ACHN (cell line): ENCODE measurements at places on chromosomes 6 and 20.

- no peak for DNase-seq
These were observed 6.4 kb downstream of the FBXL4 start for GRCh38 chr6:98941319-98941718.

DNA sequence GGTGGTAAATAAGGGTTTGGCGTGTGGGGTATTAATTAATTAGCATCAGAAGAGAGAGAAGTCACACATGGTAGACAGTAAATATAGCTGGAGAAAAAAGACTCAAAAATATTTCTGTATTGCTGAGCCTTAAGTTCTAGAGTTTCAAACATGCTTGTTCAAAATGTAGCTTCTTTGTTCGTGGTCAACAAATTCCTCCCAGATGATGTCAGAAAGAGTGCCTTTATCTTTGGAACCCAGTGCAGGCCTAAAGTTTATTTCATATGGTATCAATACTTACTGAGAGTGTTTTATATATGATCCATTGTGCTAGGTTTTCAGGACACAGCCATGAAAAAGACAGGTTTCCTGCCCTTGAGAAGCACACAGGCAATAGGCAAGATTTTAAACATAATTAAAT lies 18.3 kb downstream of the MARCKS start:
- no peak for DNase-seq

DNA sequence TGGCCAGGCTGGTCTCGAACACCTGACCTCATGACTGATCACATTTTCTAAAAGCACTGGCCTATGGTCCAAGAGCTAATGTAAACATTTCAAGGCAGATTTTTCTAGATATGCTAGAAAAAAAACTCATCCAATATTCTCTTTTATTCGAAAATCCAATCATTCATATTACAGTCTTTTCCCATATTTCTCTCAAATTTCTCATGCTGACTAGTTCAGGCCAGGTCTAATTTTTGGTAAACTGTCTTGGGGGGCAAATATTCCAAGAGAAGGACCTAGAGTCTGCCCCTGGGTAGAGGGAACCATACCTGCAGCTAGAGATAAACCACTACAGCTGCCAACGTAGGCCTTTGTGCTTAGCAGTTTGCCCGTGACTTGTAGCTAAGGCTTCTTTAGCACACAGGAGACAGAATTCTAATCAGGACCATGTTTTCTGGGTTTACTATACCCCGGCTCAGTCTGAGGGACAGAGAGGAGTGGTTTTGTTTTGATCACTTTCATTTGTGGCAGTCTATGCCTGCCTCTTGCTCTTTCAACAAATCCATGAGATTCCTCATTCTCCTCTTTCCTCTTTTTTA lies 71.8 kb upstream of the CITED2 start:
- no peak for DNase-seq

DNA sequence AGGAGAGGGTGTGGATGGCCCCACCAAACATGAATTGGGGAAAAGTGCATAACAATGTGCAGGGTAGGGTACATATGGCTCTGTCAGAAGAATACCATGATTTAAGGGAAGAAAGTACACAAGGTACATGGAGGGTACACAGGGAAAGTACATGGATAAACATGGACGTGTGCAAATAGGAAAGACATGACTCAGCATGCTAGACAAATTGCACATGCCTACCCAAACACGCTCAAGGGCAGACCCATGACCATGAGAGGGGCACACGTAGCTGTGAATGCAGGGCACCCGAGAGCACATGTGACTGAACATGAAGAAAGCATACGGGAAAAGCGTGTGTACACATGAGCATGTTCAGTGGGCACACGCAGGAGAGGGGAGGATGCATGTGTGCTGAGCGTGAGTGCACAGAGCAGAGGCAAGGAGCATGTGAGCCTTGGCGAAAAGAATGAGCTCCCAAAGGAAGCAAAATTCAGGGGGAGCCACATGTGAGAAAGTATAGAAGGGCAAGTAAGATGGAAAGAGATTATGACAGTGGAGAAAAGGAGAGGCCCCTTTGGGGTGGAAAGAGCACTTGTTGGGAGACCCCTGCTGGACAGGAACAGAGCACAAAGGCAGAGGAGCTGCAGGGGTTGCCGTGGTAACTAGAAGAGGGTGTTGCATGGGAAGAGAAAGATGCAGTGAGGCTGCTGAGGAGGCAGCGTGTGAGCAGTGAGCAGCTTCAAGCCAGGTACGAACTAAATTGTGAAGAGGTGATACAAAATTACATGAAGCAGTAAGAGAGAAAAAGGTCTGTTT lies 17.8 kb downstream of the OR2H2 start:
- peak; percentile 39 for DNase-seq

- DNase-seq: no peak
These were observed 125.5 kb upstream of the CDH4 start for GRCh38 chr20:61126369-61127195.

DNA sequence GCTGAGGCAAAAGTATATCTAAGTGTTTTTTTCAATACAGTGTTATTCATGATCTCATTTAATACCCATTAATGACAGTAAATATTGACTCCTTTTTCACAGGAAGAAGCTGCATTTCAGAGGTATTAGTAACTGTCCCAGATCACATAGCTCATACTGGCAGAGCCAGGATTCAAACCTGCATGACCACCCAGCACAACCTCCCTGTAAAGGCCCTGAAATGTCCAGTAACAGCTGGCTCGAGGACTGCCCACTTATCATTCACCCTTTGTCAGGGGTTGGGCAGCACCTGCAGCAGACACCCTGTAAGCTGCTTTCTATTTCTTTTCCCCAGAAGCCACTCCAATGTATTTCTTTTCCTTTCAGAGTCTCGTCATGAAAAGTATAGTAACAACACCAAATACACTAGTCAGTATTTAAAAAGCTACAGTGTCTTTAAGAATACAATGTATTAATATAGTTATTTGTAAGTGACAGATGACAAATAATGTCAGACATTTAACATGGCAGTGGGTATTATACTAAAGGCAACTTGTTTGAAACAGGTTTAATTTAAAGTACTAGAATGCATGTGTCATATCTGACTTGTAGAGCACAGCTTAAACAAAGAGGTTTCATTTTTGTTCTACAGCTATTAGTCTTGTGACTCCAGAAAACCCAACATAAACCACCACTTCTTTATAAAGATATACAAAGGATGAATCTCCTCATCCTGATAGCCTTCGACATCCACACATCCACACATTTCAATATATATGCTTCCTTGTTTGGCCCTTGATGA lies 841.6 kb upstream of the GJE1 start:
- no peak for DNase-seq

- DNase-seq: no peak
These were observed 103.4 kb upstream of the CCN2 start for GRCh38 chr6:132054525-132054924.

GRCh38 chr6:117495869-117496268 lies 13.4 kb downstream of the DCBLD1 start:
- no peak for DNase-seq

- DNase-seq: no peak
These were observed 40.6 kb downstream of the HECA start for GRCh38 chr6:139175389-139175948.

- DNase-seq: no peak
These were observed 30.0 kb downstream of the GRM4 start for GRCh38 chr6:34115915-34116314.

DNA sequence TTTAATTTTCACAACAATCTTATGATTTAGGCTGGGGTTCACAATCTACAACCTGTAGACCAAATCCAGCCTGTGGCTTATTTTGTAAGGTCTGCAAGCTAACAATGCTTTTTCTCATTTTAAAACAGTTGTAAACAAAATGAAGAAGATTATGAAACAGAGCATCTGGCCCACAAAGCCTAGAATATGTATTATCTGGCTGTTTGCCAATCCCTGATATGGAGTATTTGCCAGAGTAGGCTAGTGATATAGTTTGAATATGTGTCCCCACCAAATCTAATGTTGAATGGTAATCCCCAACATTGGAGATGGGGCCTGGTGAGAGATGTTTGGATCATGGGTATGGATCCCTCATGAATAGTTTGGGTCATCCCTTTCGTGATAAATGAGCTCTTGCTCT lies 201.8 kb downstream of the DHX35 start:
- DNase-seq: no peak

GRCh38 chr6:106141441-106142237 lies 55.5 kb downstream of the PRDM1 start:
- DNase-seq: no peak

DNA sequence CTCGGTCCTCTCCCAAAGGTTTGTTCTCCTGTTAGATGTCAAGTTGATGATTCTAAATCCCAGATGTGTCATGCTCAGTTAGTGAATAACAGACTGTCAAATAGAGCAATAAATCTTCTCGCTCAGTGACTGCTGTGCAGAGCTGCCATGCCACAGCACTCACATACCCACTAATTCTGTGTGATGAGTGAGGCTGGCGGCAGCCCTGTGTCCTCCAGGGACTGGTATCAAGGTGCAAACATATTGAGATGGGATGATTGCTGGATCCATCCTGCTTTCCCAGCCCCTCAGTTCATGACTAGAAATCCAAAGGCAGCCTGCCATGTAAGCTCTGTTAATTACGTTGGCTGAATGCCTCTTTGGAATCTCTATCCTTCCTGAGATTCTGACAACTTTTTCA lies 103.9 kb downstream of the OLIG3 start:
- DNase-seq: peak; percentile 29

GRCh38 chr6:119834418-119834817 lies 484.9 kb upstream of the MAN1A1 start:
- DNase-seq: no peak

GRCh38 chr20:33556246-33556645 lies 66.3 kb downstream of the CBFA2T2 start:
- no peak for DNase-seq

DNA sequence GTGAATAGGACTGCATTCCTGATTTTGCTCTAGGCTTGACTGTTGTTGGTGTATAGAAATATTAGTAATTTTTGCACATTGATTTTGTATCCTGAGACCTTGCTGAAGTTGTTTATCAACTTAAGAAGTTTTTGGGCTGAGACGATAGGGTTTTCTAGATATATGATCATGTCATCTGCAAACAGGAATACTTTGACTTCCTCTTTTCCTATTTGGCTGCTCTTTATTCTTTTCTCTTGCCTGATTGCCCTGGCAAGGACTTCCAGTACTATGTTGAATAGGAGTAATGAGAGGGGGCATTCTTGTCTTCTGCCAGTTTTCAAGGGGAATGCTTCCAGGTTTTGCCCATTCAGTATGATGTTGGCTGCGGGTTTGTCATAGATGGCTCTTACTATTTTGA lies 13.4 kb downstream of the HLA-DOB start:
- no peak for DNase-seq

DNA sequence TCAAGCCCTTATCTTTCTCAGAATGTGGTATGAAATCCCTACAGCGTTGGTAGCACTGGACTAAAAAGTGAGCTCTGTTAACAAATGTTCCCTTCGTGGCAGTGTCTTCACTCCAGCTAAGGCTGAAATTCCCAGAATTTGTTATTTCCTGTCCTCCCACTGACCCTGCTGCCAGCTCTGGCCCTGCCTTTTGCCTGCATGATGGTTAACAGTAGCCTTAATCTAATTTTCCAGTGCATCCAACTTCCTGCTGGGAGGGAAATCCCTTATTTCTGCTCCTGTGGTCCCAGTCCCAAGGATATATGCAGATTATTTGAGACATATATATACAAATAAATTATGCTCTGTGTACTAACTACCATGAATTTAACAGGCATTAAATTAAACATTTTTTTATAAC lies 157.2 kb upstream of the CARMIL1 start:
- no peak for DNase-seq

GRCh38 chr6:159633196-159633595 lies 59.8 kb downstream of the SOD2 start:
- peak; percentile 43 for DNase-seq

- peak; percentile 38 for DNase-seq
These were observed 19.6 kb downstream of the TTPAL start for GRCh38 chr20:44495257-44495656.

GRCh38 chr6:85747093-85747492 lies 104.4 kb upstream of the SYNCRIP start:
- no peak for DNase-seq

DNA sequence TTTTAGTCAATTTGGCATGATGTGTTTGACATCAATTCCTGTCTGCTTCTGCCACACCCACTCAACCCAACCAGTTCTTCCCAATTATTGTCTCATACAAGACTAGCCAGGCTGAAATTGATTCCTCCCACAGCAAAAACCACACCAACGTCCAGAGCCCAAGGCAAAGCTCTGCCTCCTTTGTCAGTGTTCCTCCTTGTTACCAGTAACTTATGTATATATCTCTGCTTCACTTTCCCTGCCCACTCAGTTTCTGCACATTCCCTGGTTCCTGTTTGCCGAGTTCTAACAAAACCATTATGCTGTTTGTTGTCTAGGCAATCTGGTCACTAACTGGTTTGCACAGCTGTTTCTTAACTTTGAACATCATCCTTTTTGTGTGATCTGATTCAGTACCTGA lies 547.9 kb upstream of the PTCHD4 start:
- DNase-seq: no peak

GRCh38 chr6:27260836-27261375 lies 13.4 kb downstream of the PRSS16 start:
- no peak for DNase-seq

- DNase-seq: peak; percentile 18
These were observed 71.5 kb downstream of the SOX4 start for GRCh38 chr6:21665110-21665391.

GRCh38 chr6:19472153-19472552 lies 365.0 kb upstream of the ID4 start:
- peak; percentile 11 for DNase-seq
